Hepatic stellate cell (primary cell): ENCODE measurements at places on chromosomes 7 and 10.

DNA sequence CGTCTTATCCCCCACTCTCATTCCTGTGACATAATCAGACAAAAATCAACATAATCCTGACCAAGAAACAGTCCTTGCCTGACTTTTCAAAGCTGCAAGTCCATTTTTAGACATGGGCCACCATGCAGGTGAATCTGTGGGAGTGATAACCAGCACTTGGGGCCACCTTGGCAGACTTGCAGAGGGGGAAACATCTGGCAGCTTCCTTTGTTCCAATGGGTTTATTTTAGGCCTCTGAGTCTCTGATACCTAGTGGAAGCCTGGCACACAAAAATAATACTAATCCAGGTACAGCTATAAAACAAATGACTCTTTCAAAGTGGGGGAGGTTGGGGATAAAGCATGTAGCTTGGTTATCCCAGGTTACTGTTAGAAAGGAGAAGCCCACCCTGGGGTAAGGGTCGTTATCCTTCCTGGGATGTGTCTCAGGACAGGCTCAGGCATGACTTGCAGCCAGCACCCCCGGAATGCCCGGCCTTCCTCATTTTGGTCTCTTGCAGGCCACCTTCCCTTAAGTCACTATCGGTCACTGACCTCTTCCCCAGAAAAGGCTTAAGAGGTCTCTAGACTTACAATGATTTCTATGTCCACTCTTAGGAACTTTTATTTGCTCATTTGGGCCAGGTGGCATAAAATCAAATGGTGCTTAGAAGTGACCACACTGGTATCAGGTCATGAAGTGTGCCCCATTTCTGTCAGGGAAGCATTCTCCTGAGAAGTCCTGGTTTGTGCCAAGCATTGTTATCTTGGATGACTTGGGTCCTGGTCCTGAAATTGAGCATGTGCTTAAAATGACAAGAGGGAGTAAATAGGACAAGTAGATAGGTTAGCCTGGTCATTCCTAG lies 37.6 kb downstream of the EEPD1 start:
- no peak for DNase-seq

- DNase-seq = no peak
Measured at GRCh38 chr7:80139236-80139635, 4.6 kb downstream of the GNAI1 start.

- DNase-seq = no peak
Measured at GRCh38 chr10:50846753-50847152, 38.7 kb downstream of the A1CF start.

- no peak for DNase-seq
Measured at GRCh38 chr7:131929632-131930031, 373.2 kb upstream of the PODXL start.

DNA sequence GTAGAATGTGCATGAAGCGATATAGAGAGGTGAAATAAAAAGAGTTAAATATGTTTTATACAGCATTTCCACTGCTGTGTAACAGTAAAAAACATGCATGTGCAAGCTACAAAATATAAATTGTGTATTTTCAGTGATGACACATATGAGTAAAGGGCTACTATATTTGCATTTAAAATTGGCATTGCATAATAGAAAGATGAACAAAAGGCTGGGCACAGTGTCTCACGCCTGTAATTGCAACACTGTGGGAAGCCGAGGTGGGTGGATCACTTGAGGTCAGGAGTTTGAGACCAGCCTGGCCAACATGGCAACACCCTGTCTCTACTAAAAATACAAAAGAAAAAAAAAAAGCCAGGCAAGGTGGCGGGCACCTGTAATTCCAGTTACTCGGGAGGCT lies 79.8 kb upstream of the CCDC71L start:
- no peak for DNase-seq

DNA sequence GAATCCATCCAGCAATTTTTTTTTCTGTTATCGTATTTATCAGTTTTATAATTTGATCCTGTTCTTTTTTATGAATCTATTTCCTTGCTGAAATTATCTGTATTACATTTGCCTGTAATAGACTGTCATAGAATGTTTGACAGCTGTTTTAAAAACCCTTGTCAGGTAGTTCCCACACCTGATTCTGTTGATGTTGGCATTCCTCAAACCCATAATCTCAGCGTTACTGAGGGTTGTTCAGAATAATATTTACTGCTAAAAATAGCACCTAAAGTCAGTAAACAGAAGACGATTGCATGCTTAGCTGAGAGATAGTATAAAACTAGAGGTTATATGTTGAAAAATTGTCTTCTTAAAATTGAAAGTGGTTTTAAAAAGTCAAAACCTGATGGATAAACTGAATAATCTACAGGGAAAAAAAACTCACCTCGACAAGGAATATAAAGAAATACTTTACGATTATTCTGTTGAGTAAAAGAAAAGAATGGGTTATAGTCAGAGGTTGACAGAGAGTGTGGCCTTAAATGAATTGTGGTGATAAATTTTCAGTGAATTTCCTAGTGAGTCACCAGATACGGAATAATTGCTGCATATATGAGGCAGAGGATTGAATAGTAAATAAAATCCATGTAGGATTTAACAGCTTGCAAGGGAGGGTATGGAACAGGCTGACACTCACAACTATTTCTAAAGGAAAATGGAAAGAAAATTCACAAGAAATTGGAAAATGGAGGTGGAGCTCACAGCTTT lies 824.1 kb upstream of the IGFBP3 start:
- no peak for DNase-seq

DNA sequence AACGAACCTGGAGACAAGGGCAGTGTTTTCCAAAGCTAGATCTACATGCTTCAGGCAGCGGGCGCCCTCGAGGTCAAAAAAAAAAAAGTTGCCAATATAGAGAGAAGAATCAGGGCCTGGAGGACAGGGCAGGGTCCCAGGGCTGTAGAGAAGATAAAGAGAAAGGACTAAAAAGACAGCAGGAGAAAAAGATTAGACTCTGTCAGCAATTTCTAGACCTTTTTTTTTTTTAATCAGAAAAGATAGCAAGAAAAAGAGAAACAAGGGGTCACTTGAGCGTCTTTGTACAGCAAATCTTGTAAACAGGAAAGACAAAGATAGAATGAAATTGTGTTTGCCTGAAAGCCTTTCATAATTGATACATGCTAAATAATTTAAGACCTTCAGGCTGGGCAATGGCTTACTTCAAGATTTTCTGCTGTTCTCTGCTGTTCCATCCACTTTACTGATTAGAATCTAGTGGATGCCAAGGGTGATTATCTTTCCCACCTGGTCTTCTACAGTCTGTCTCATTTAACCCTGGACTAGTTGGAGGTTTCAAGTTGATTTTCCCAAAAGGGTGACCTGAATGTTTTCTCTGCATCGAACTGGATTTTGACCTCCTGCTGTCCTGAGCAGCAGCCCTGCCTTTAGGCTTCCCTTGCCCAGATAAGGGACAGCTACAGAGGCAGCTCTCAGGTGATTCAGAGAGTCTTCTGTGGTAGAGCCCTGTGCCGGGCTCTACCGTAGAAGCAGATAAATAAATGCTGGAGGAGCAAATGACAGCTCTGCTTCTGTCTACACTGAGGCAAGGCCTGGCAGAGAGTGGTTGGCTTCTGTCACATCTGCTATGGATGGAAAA lies 5.1 kb downstream of the LMOD2 start:
- no peak for DNase-seq

DNA sequence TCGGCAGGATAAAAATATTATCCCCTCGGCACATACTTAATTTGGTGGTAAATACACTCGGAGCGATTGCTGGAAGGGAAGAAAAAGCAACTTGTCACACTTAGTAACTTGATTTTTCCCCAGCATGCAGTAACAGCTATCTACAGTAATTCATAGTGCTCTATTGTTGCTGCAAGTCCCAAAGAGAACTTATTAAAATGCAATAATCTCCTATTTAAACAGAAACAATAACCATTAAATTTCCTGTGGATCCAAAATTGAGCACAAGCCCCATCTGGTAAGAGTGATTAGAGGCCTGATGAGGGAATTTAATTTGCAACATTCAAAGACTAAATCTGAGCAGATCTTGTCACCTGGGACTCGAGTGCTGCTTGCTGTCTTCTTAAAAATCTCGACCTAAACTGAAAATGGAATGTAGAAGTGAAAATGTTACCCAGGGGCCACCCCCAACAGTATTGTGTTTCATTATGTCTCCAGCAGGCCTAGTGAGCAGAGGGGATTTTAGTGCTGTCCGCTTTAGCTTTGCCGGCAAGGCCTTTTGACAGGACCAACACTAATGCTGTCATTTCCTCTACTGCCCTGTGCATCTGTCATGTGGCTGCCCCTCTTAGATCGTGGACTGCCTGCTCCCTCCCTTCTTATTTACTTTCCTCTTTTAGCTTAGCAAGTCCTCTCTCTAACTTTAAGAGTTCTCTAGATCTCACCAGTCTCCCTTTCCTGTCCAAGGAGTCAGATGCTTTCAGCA lies 639.7 kb downstream of the AUTS2 start:
- no peak for DNase-seq

DNA sequence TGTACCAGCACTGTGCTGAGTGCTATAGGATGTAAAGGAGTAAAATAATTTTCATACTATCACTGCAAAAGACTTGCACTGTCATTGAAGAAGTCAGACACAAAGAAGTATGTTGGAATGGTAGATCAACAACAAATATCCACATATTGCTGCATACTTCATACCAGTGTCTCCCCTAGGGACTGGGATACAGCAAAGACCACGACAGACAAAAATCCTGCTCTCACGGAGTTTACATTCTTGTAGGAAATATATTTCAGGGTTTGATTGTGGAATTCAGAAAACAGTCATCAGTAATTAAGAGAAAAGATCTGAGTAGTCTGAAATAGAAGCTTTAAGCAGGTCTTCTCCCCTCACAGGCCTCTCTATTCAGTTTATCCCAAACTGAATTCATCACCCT lies 49.4 kb upstream of the PLXNA4 start:
- no peak for DNase-seq

GRCh38 chr7:124764051-124764846 lies 1.3 kb downstream of the GPR37 start:
- DNase-seq = no peak

- no peak for DNase-seq
Measured at GRCh38 chr7:44325811-44326241, 432 bp upstream of the CAMK2B start.

DNA sequence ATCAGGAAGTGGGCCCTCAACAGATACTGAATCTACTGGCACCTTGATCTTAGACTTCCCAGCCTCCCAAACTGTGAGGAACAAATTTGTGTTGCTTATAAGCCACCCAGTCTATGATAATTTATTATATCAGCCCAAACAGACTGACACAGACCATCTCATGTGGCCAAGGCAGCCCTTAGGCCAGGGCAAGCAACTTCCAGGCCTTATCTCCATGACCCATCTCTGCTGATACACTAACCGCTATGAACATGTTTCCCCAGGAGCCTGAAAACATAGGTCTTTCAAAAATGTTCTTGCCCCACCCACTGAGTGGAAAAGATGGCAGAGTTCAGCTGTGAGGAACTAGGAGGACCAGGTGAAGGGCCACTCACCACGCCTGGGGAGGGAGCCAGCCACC lies 3.2 kb upstream of the BLOC1S2 start:
- no peak for DNase-seq

DNA sequence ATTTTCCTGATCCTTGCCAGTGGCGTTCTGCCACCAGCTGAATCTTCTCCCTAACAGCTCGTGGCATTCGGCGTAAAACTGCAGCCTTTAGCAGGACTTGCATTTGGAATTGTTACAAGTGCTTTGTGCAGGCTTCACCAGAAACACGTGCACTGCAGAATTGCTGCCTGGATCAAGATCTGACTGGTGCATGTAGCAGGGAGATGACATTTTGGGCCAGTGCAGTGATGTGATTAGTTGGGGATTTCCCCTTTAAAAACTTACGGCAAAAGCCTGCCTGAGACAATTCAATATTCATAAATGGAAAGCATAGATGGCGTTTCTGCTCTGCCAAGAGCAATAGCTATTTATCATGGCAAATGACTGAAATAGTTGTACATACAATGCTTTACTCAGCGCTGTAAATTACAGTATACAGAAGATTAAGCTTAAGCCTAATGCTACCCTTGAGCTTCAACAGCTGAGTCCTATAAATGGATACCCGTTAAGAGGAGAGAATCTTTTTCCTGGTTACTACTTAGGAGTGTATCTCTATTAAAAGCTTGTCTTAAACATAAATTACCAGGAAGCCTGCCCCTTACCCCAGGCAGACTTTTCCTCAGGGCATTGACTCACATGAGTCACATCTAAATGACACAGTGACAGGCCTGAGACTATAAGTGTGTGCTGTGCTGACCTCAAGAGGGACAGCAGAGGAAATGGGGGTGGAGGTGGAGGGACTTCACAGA lies 106.3 kb downstream of the ATXN7L1 start:
- DNase-seq = no peak

- DNase-seq = no peak
Measured at GRCh38 chr10:127934383-127934782, 27.5 kb downstream of the PTPRE start.

GRCh38 chr10:124230635-124231167 lies 137.3 kb upstream of the CHST15 start:
- no peak for DNase-seq

DNA sequence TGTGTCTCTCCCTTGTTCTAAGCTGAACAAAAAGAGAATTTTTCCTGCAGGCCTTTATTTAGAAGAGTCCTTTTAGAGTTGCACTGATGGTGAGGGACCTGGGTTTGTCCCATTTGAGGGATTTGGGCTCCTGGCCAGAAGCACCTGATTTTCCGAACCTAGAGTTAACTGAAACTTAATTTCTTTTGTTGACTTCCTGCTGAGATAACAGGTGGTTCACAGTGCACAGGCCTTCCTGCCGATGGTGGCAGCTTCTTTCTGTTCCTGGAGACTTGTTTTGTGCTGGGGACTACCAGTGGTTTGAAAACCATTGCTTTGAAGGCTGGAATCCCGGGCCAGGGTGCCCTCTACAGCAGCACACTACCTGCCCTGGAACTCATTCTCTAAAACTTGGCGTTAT lies 99.2 kb downstream of the SUGCT start:
- no peak for DNase-seq

GRCh38 chr10:4057021-4057420 lies 272.0 kb upstream of the KLF6 start:
- no peak for DNase-seq

DNA sequence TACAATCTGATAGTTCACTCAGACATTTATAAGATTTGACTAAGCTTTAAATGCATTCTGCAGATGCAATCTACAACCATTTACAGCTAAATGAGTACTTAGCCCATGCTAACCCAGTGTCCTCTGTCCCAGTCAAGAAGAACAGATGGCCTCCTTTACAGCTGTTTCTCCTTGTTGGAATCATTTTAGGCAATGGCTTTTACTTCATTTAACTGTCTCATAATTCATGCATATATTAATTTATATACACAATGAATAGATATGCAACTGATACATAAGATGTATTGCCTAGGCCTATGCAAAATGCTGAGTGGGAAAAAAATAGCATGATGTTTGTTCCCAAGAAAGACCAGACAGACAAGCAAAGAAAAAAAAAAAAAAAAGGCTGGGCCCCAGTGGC lies 82.2 kb downstream of the TSPAN12 start:
- DNase-seq = no peak
